ENCODE measurements at places on chromosomes 12 and 14. TPM values are rescaled to one million over a fixed set of nuclear protein-coding genes. Genes with fewer than 3 reads are reported as not detected.

Gene SLC7A8
- 4.0 TPM for total RNA-seq

Gene MRPS35
- 48.2 TPM for total RNA-seq

Gene LUM
- 128 TPM for total RNA-seq

Gene SIX6
- total RNA-seq: not detected

Gene MEG3
- not detected for total RNA-seq

Gene SSTR1
- total RNA-seq: not detected

Gene NID2
- total RNA-seq: 22.3 TPM

Gene ITGB7
- total RNA-seq: 1.3 TPM

Gene TRPV4
- 0.75 TPM for total RNA-seq

- peak; percentile 50 for DNase-seq
These were observed 27.4 kb downstream of the BCL2L14 start for GRCh38 chr12:12097891-12098690.

DNA sequence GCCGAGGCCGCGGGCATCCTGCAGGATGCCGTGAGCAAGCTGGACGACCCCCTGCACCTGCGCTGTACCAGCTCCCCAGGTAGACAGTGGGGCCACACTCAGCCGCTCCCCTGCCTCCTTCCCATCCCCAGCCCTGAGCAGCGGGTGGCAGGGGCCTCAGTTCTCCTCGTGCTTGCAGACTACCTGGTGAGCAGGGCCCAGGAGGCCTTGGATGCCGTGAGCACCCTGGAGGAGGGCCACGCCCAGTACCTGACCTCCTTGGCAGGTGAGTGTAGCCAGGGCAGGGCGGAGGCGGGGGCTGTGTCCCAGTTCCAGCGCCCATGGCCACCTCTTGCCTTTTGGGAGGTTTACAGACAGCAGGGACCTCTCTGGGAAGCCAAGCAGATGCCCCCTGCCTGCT lies 22.9 kb downstream of the HIP1R start:
- no peak for DNase-seq

DNA sequence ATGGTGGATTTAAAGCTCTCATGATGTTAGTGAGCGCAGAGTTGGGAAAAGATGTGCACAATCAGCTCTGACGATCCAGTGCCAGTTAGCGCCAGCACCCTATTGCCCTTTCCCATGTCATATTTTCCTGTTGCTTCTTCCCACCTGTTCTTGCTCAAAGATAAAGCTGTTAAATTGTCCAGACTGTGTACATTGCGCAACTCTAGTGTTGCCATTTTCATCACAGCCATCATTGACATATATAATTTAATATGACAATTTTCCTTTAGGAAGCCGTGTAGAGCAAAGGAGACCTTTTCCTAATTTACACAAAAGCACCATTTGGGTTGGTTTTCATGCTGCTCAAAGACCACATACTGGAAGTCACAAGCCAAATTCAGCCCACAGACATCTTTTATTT lies 5.7 kb upstream of the C12orf42 start:
- DNase-seq: no peak

GRCh38 chr12:68641138-68641537 lies 30.4 kb downstream of the RAP1B start:
- no peak for DNase-seq

GRCh38 chr14:34817768-34818167 lies 57.4 kb downstream of the BAZ1A start:
- DNase-seq: no peak

DNA sequence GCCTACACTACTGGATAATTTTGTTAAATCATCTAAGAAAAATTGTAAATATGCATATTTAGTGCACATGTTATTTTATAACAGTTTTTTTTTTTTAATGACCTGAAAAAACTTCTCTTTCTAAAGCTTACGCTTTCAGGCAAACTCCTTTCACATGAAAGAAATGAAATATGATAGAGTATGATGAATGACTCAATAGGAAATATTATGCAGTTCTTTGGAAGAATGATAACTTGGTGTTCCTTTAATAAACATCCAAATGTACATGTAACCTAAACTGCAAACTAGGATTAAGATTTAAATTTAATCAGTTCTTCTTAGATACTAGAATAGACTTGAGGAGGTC lies 136.6 kb downstream of the FGD4 start:
- no peak for DNase-seq

DNA sequence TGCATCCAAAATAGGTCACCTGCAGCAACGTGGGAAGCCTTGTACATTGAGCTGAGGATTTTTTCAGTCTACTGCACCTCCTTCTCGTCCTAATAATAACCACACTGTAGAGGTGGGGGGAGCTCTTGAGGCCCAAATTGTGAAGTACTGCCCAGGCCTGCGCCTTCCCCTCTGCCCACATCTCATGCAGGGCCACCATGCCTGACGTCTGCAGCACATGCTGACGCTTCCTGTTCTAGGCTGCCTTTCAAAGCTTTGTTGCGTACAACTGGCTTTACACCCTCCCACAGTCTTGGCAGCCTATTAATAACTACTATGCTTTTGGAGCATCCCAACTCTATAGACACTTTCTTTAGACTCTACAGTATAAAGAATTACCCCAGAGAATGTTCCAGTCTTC lies 26.5 kb upstream of the TTC7B start:
- DNase-seq: no peak

DNA sequence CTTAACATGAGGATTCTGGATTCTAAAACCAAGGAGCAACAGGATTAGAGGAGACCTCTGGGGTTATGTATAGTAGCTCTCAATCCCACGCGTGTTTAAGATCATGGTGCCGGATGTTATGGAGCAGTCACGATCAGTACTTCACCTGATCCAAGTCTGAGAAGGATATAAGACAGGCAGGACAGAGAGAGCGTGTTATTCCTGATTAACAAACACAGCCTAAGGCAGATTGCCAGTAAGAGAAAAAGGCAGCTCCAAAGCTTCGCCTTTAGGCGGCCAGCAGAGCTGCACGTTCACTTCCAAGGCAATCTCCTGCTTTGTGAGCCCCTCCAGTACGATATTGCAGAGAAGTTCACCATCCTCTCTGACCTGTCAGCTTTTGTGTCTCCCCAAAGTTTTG lies 5.5 kb downstream of the SETD3 start:
- no peak for DNase-seq

DNA sequence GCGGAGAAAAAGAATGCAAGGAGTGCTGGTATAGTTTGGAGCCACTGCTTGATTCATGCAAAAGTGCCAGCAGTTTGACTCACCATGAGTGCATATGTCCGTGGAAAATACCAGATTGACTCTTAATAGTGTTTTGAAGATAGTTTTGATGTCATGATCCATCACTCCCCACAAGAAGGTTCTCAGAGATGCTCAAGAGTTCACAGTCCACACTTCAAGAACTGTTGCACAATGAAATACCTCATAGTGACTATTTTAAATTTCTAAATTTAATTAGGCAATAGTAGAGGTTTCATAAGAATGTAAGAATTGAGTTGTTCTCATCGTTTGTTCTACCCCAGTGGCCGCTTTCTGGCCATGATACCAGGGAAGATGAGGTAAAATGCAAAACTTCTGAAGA lies 286.6 kb upstream of the RGS6 start:
- peak; percentile 57 for DNase-seq

DNA sequence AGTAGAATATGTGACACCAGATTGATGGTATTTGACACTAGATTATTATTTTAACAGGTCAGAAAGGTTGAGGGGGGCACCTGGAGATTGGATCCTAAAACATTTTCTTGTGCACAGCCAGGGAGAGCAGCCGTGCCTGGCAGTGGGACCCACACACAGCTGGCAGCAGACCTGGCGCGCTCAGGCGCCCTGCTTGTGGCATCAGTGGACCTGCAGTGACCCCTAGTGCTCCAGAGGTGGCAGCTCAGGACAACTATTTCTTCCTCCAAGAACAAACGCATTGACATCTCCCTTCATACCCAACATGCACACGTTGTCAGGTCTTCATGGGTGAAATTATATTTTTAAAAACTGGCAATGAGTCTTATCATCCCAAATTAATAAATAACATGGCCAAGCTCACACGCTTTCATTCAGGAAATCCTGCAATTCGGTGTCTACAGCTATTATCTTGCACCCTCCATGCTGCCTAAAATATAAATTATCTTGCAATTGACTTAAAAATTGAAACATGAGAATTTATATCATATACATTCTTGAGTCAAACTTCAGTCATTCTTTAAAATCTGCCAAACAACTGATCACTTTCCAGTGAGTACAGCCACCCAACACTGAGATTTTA lies 7.7 kb upstream of the TMEM132D start:
- DNase-seq: peak; percentile 23

- no peak for DNase-seq
These were observed 359.3 kb downstream of the ADGRD1 start for GRCh38 chr12:131312793-131313545.

- DNase-seq: peak; percentile 78
These were observed 43.0 kb downstream of the ITPR2 start for GRCh38 chr12:26789731-26790644.

DNA sequence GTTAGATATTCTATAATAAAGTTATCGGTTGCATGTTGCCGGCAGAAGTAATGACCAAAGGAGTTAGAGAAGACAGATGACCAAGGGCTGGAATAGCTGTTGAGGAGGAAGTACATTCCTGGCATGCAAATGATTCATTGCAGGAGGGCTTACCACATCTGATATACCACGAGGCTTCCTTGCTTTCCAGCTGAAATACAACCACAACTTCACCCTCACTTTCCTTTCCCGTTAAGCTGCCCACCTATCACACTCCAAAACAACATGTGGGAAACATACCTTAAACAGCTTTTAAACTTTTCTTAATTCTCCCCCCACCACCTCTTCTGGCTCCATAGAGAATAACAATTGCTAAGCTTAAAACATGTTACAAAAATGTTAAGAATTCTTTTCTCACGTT lies 594.1 kb downstream of the NRXN3 start:
- peak; percentile 94 for DNase-seq

DNA sequence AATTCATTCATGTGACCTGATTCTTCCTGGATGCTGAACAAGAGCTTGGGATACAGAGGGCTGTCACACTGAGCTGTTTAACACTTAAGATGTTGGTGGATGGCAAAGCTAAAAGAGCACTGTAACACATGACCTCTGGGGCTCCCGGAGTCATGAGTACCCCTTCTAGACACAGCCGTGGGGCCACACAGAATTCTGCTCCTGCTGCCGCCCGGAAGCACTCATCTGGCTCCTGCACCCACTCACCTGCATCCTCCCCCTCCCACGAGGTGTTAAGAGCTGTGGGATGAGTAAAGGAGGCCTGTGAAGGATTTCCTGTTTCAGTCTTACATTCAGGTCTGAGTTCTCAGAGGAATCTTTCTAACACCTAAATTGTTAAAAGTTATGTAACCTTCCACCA lies 78.0 kb upstream of the SSTR1 start:
- DNase-seq: no peak

- peak; percentile 51 for DNase-seq
These were observed 37.8 kb upstream of the ITPR2 start for GRCh38 chr12:26870491-26871419.

GRCh38 chr14:104211215-104211614 lies 72.8 kb downstream of the KIF26A start:
- DNase-seq: no peak

GRCh38 chr14:82009993-82010392 lies 476.3 kb upstream of the SEL1L start:
- no peak for DNase-seq

- DNase-seq: no peak
These were observed 506.8 kb downstream of the LRFN5 start for GRCh38 chr14:42113358-42114069.

- peak; percentile 67 for DNase-seq
These were observed 6.3 kb upstream of the LTBP2 start for GRCh38 chr14:74618078-74618952.

- DNase-seq: no peak
These were observed 11.1 kb upstream of the INF2 start for GRCh38 chr14:104678346-104678745.

GRCh38 chr12:119710374-119710964 lies 42.5 kb downstream of the PRKAB1 start:
- no peak for DNase-seq

DNA sequence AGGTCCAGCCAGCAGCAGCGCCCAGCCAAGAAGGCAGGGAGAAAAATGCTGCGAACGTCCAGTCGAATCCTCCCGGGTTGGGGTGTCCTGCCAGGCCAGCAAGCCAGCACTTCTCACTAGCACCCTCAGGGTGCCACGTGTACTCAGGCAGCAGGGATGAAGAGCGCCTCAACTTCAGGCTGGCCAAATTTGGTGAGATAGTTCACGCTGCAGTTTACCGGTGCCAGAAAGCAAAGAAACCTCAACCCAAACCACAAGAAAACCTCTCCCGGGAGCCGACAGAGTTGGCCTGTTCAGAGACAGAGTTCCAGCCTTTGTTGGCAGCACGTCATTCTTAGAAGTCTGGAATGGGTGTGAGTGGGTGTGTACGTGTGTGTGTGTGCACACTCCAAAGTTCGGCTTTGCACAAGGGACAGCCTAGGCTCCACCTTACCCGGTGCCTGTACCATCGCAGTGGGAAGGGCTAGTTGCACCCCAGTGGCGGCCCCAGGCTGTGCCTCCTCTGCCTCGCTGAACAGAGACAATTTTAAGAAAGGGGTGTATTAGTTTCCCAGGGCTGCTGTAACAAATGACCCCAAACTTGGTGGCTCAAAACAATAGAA lies 42.1 kb downstream of the ELK3 start:
- DNase-seq: peak; percentile 90

DNA sequence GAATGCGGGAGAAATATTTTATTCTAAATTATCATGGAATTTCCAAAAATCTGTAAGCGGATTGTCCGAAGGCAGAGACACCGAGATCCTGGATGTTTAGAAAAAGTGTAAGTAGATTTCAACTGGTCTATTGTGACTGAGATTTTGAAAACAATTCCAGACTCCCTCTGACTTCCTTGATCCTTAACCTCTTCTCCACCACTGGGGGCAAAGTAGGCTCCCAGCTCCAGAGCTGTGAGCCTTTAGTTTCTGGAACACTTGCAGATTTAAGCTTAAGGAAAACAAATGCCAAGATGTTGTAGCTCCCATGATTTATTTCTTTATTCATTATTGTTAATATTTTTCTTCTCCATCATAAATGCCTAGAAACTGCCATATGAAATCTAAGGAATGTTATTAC lies 1320.5 kb upstream of the SEL1L start:
- no peak for DNase-seq

GRCh38 chr12:103855036-103855712 lies 14.1 kb upstream of the NT5DC3 start:
- DNase-seq: peak; percentile 94

- no peak for DNase-seq
These were observed 36.2 kb upstream of the SGPP1 start for GRCh38 chr14:63764103-63764502.

DNA sequence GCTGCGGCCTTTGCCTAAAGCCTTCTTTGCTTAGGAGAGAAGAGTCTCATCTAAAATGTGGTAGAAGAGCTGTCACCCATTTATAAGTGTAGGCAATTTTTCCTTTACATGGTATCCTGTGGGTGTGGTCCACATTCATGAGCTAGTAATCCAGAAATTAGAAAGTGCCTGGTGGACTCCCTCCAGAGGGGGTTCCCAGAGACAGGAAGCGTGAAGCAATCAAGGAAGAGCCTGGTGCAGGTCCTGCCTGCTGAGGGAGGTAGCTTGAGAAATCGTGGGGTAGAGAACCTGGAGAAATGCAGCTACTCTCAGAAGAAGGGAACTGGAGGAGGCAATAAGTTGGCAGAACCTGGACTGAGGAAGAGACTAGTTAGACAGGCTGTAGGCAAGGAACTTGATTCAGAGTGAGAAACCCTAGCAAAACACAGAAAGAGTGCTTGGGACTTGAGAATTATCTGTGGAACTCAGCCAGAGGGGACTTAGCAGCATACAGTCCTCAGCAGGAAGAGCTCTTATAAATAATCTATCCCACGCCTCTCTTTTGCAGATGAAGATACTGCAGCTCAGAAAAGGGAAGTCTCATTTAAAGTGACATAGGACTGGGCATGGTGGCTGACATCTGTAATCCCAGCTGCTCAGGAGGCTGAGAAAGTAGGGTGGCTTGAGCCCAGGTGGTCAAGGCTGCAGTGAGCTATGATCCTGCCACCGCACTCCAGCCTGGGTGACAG lies 182.4 kb upstream of the CCND2 start:
- no peak for DNase-seq
